Hematopoietic multipotent progenitor cell (in vitro differentiated cells): ENCODE measurements at places on chromosomes 6 and 20. TPM values are rescaled to one million over a fixed set of nuclear protein-coding genes. Genes with fewer than 3 reads are reported as not detected.

- no peak for DNase-seq
Observed at GRCh38 chr20:19347943-19348456, 135.6 kb downstream of the SLC24A3 start.

The TBX18 gene
- under 0.01 TPM for total RNA-seq

DNA sequence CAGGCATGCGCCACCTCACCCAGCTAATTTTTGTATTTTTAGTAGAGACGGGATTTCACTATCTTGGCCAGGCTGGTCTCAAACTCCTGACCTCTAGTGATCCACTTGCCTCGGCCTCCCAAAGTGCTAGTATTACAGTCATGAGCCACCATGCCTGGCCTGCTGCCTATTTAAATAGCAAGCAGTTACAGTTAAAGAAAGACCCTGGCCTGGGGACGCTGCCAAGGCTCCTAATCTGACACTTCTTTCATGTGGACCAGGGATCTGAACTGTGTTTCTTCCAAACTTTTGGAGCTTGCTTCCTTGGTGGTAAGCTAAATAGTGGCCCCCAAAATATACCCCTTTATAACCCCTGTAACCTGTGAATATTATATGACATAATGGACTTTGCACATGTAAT lies 15.3 kb downstream of the PPARD start:
- DNase-seq, result no peak

GRCh38 chr6:55835220-55835619 lies 40.2 kb downstream of the BMP5 start:
- DNase-seq, result no peak

The ERGIC3 gene
- 650 TPM for total RNA-seq
